ENCODE measurements at places on chromosomes 12 and 14. TPM values are rescaled to one million over a fixed set of nuclear protein-coding genes. Genes with fewer than 3 reads are reported as not detected.

The NUBPL gene
- 8.6 TPM for total RNA-seq

The FOXG1 gene
- not detected for total RNA-seq

The KRT7 gene
- 7.6 TPM for total RNA-seq

The CFAP54 gene
- total RNA-seq = 1.7 TPM

The PLA2G1B gene
- total RNA-seq = not detected

The CYP46A1 gene
- total RNA-seq = 1.2 TPM

The TDRD9 gene
- 0.74 TPM for total RNA-seq

The KRT73 gene
- not detected for total RNA-seq

The KRT85 gene
- not detected for total RNA-seq

The TMEM229B gene
- total RNA-seq = 9.8 TPM

The PALS1 gene
- total RNA-seq = 20.6 TPM

The DLGAP5 gene
- total RNA-seq = 2.2 TPM
